ENCODE measurements at places on chromosomes 11 and 22.

DNA sequence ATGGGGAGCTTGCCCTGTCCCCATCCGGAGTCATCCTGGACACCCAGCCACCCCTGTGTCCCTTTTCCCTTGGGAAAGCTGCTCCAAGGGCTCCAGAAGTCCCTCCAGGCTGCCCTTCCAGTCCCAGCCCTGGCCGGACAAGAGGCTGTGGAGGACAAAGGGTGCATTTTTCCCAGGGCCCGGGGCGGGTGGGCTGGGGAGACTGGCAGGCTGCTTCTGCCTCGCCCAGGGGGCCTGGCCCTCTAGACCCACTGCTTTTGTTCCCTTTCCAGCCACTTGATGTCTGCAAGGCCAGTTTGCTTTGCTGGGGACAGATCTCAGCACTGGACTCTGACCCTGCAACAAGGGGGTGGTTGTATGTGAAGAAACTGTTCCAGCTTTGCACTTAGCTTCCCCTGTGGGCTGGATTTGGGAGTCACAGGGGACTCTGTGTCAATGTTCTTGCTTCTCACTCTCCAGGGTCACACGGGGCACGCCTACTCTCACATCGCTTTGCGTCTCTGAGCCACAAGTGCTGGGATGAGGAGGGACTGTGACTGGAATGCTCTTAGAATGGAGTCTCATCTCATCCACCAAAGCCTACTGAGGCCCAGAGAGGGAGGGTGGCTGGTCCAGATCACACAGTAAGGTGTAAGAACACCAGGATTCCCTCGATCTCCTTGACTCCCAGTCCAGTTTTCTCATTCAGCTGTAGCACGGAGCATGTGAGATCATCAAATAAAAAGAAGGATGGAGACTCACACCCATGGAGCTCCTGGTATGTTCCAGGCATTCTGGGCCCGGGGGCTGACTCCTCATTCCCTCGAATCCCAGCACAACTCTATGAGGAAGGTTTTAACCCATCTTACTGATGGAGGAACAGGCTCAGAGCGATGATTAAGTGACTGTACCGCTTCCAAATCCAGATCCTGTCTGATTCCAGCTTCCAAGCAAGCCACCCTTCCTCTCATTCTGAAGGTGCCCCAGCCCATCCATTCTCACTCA, 59.9 kb downstream of the FBXO7 start:
- no peak for DNase-seq

GRCh38 chr11:48066881-48067800, 86.8 kb downstream of the PTPRJ start:
- no peak for DNase-seq

- no peak for DNase-seq
Measured at GRCh38 chr11:73430326-73430725, 54.1 kb downstream of the RELT start.

- DNase-seq = no peak
Measured at GRCh38 chr11:126525216-126525615, 169.7 kb downstream of the ST3GAL4 start.

- no peak for DNase-seq
Measured at GRCh38 chr22:21734540-21735199, 924 bp downstream of the YPEL1 start.
